ENCODE measurements at places on chromosomes 6 and 20. TPM values are rescaled to one million over a fixed set of nuclear protein-coding genes. Genes with fewer than 3 reads are reported as not detected.

Gene SLC22A1
- total RNA-seq = 1.9 TPM

GRCh38 chr6:131116755-131117360 is 18.4 kb upstream of the AKAP7 start:
- DNase-seq = no peak

DNA sequence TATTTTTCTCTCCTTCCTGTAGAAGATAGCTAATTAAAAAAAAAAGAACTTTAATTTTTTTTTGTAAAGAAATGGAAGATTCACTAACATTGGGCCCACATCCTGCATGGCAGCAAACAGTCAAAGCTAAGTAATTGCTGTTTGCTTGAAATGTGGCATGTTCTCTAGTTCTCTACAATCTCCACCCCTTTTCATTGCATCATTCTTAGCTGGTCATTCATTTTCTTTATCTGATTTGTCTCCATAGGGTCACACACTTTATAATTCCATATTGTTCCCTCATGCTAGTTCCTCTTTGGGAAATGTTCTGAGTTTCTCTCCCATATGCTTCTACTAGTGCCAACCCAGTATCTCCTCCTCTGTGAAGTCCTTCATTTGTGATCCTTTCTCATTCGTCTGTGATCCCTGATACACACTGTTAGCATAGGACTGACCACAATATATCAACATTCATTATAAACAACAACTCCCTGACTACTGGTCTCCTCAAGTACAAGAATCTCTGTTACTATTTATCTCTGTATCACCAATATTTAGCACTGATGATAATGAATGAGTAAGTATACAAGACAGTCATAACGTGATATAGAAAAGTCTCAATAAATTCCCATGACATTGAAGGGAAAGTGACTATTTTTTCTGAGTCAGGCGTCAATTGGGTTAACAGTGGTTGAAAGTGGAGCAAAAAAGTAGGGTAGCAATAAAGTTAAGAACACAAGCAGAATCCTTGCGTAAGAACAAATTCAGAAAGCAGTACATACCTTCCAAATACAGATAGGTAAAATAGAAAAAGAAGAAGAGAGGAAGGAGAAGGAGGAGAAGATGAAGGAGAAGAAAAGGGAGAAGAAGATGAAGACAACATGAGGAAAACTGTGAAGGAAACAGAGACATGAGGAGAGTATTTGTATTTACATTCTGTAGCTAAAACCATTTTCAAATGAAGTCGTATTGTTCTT is 33.2 kb upstream of the MYB start:
- DNase-seq = no peak

GRCh38 chr6:23027281-23027680 is 457.9 kb downstream of the HDGFL1 start:
- no peak for DNase-seq

Measured in posterior vena cava (tissue), 2 donors.